Right atrium auricular region (tissue), 2 donors: ENCODE measurements at places on chromosomes 16 and 17. TPM values are rescaled to one million over a fixed set of nuclear protein-coding genes. Genes with fewer than 3 reads are reported as not detected.

Gene TRIM16
- total RNA-seq: 33.4 TPM

DNA sequence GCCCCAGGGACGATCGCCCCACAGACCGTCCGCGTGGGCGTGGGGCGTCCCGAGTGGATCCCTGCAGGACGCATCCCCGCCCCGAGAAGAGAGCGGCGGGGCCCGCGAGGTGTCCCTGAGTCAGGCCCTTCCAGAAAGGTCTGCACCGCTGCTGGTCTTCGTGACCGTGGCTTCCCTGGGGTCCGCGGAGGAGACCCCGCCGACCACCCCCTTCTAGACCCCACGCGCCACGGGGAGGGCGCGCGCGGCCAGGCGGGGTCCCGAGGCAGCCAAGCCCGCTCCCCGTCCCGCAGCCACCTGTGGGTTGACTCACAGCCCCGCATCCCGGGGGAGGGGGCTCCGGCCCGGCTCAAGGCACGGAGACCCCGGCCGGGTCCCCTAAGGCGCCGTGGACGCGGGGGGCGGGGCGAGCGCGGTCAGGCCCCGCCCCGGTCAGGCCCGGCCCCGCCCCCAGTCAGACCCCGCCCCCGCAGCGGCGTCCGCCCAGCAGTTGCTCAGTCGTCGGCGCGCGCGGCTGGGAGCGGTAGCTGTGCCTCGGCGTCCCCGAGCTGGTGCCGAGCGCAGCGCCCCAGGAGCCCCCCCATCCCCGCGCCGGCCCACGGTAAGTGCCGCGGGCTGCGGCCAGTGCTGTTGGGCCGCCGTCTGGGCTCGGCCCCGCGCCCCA is at the start of gene BAIAP3:
BAIAP3 (plus strand) TSS at position 497 of the 664 bp plus-strand sequence. CDS start 4,905 bp downstream, outside the sequence.
- DNase-seq: no peak
- peaks cover 24% of the 10 kb centered on the region for H3K27me3 ChIP-seq
- H3K4me1 ChIP-seq: no peaks in the 10 kb centered on the region
- no peak within 1 kb of the TSS for H3K27ac ChIP-seq
- H3K36me3 ChIP-seq: no peaks in the 10 kb centered on the region

DNA sequence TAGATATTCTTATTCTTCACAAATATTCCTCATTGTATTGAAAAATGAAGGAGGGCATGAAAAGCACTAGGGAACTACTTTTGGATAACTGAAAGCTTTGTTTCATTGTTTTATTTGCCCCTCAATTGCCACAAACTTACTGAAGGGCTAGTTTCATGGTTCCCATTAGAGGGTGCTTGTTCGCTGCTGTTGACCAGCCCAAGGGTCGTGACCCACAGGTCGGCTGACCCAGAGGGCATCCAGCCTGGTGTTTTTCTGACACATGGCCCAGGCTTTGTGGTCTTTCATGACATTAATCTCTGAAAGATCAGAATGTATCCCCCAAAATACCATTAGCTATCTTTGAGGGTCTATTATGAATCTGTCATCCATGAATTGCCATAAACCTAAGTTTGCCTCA is 30.0 kb downstream of the DGKE start:
- H3K27me3 ChIP-seq: no peaks in the 10 kb centered on the region
- H3K36me3 ChIP-seq: peaks cover 16% of the 10 kb centered on the region
- H3K4me1 ChIP-seq: no peaks in the 10 kb centered on the region
- no peak for DNase-seq

Gene KRTAP1-5
- total RNA-seq: not detected

GRCh38 chr17:73271072-73271471 is 9.4 kb upstream of the CPSF4L start:
- no peaks in the 10 kb centered on the region for H3K27me3 ChIP-seq
- no peak overlapping the region for H3K27ac ChIP-seq
- no peaks in the 10 kb centered on the region for H3K36me3 ChIP-seq
- no peak overlapping the region for H3K4me3 ChIP-seq
